Spinal cord (tissue), 10 donors: ENCODE measurements at places on chromosomes 13 and 19. TPM values are rescaled to one million over a fixed set of nuclear protein-coding genes. Genes with fewer than 3 reads are reported as not detected.
A peak's percentile ranks its signal among the peaks of the same experiment; 100 is the strongest.

GRCh38 chr13:109271061-109271460, 515.3 kb downstream of the IRS2 start:
- no peak overlapping the region for H3K27ac ChIP-seq
- DNase-seq, result no peak
- H3K36me3 ChIP-seq, result no peaks in the 10 kb centered on the region
- H3K27me3 ChIP-seq, result no peaks in the 10 kb centered on the region
- no peak overlapping the region for H3K4me3 ChIP-seq

Gene CCDC194
- not detected for total RNA-seq

DNA sequence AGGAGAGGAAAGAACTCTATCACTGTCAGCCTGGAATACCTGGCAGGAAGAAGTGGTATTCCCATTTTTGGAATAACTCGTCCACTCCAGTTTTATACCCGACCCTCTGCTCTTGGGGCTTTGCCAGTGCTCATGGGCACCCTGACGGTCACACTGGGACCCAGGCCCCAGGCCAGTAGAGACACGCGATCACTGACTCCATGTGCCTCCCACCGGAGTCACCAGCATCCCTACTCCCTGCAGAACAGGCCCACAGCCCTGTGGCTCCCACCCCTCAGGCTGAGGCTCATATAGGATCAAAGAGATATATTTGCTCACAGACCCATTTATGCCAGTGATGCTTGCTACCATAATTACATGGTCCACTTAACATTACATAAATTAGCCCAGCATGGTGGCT, 3.5 kb downstream of the GRTP1 start:
- H3K27me3 ChIP-seq, result peaks cover 11% of the 10 kb centered on the region
- no peak overlapping the region for H3K27ac ChIP-seq
- H3K4me1 ChIP-seq, result peaks cover 23% of the 10 kb centered on the region
- H3K36me3 ChIP-seq, result peaks cover 2% of the 10 kb centered on the region
- DNase-seq, result no peak

GRCh38 chr19:17506745-17507144, 4.7 kb upstream of the PGLS start:
- no peaks in the 10 kb centered on the region for H3K27me3 ChIP-seq
- no peak for DNase-seq
- H3K4me3 ChIP-seq, result no peak overlapping the region
- peaks cover 11% of the 10 kb centered on the region for H3K4me1 ChIP-seq
- H3K36me3 ChIP-seq, result peaks cover 32% of the 10 kb centered on the region

- no peak overlapping the region for H3K27ac ChIP-seq
- peaks cover 86% of the 10 kb centered on the region for H3K36me3 ChIP-seq
- peaks cover 5% of the 10 kb centered on the region for H3K4me1 ChIP-seq
- no peak overlapping the region for H3K4me3 ChIP-seq
These were observed 27.5 kb downstream of the VRK3 start for GRCh38 chr19:49997709-49998108.

GRCh38 chr19:29429021-29429420, 96.8 kb upstream of the VSTM2B start:
- no peak for DNase-seq
- peaks cover 5% of the 10 kb centered on the region for H3K4me1 ChIP-seq
- H3K4me3 ChIP-seq, result no peak overlapping the region

Gene ZNF486
- 9.5 TPM for total RNA-seq

Gene PTPRH
- total RNA-seq, result 2.9 TPM

GRCh38 chr13:52882785-52883184, 34.3 kb upstream of the PCDH8 start:
- no peak overlapping the region for H3K27ac ChIP-seq
- H3K36me3 ChIP-seq, result no peaks in the 10 kb centered on the region
- peaks cover 5% of the 10 kb centered on the region for H3K4me1 ChIP-seq
- H3K27me3 ChIP-seq, result no peaks in the 10 kb centered on the region

DNA sequence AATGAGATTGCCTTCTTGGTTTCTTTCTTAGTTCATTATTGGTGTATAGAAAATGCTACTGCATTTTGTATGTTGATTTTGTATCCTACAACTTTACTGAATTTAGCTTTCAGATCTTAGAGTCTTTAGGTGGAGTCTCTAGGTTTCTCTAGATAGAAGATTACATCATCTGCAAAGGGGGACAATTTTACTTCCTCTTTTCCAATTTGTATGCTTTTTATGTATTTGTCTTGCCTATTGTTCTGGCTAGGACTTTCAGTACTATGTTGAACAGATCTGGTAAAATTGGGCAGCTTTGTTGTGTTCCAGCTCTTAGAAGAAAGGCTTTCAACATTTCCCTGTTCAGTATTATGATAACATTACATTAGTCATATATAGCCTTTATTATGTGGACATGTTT, 101.0 kb upstream of the SPRY2 start:
- no peaks in the 10 kb centered on the region for H3K36me3 ChIP-seq
- H3K4me1 ChIP-seq, result no peaks in the 10 kb centered on the region
- H3K4me3 ChIP-seq, result no peak overlapping the region
- H3K27ac ChIP-seq, result no peak overlapping the region
- no peaks in the 10 kb centered on the region for H3K27me3 ChIP-seq
- no peak for DNase-seq

DNA sequence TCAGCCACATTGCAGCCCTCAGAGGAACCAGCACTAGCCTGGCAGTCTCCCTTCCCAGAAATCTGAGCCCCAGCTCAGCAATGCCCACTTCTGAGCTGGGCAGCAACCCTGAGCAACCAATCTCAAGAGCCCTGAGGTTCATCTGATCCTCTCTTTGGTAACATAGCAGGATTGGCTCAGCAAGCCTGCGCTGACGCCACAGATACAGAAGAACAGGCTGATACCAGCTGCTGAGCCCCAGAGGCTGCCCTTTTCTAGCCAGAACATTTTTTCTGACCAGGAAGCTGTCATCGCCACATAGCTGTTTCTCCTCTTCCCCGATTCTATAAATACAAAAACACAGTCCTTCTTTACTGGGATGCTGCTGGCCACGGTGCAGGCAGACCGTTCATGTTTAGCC, 59.8 kb downstream of the TRPM4 start:
- no peaks in the 10 kb centered on the region for H3K4me1 ChIP-seq
- no peak for DNase-seq
- H3K36me3 ChIP-seq, result peaks cover 1% of the 10 kb centered on the region
- H3K27me3 ChIP-seq, result no peaks in the 10 kb centered on the region
- no peak overlapping the region for H3K4me3 ChIP-seq

DNA sequence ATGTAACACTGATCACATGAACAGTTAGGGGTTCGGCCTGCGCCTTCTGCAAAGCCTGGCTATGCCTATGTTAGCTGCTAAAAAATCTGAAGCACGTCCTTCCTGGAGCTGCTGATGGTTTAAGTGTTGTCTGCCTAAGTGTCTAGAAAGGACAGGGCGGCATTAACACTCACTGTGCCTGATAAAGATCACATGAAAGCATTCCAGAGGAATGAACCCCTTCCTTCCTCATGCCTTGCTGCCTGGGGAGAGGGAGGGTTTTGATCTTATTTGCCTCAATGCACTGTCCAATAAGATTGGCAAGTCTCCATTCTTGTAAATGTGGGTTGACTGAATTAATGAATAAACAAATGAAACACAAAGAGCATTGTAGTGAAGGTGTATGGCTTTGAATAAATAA, 5.2 kb downstream of the DOCK9 start:
- H3K27ac ChIP-seq, result no peak overlapping the region
- no peaks in the 10 kb centered on the region for H3K36me3 ChIP-seq
- no peaks in the 10 kb centered on the region for H3K27me3 ChIP-seq
- H3K4me3 ChIP-seq, result no peak overlapping the region

DNA sequence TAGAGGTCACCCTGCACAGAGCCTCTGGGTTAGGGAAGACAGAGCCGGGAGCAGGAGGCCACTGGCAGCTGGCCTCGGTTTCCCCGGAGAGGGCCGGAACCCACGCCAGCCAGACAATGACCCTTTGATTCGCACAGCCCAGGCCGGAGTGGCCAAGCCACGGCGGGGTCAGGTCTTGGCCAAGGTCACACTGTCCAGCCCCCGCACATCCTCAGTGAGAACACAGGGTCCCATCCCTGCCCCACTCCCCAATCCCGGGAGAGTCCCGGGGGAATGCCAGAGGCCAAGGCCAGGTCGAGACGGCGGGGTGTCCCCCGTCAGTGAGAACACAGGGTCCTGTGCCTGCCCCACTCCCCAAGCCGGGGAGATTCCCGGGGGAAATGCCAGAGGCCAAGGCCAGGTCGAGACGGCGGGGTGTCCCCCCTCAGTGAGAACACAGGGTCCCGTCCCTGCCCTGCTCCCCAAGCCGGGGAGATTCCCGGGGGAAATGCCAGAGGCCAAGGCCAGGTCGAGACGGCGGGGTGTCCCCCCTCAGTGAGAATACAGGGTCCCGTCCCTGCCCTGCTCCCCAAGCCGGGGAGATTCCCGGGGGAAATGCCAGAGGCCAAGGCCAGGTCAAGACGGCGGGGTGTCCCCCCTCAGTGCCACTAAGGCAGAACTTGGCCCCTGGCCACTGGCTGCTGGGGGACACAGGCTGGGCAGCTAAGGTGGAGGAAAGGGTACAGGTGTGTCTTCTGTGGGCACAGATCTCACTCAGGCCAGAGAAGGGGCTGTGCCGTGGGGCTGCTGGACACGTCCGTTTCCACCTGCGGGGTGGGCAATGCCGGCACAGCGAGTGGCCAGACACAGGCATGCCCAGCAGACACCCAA, 1.7 kb upstream of the FSTL3 start:
- peak overlapping the region; percentile 35 for H3K27ac ChIP-seq
- peaks cover 55% of the 10 kb centered on the region for H3K4me1 ChIP-seq
- H3K27me3 ChIP-seq, result peaks cover 18% of the 10 kb centered on the region

DNA sequence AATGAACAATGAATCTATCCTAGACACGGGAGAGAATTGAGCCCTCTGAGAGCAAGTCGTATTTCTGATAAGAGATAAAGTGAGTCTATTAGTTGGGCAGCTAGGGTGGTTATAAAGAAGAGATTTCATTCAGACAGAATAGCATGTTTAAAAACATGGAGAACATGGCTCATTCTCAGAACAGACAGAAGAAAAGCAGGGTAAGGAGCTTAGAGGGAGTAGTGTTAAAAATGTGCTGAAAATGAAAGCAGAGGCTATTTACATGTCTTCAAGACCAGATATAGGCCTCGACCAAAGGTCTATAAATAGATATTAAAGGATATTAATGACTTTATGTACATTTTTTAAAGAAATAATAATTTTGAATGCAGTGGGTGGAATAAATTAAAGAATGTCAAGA, 149.5 kb downstream of the SLITRK1 start:
- no peak for DNase-seq
- H3K36me3 ChIP-seq, result no peaks in the 10 kb centered on the region
- H3K4me3 ChIP-seq, result no peak overlapping the region

Gene ARGLU1
- total RNA-seq, result 108 TPM

Gene ZNF749
- total RNA-seq, result 14.7 TPM

GRCh38 chr13:50200988-50201387, 185.7 kb downstream of the KCNRG start:
- H3K4me1 ChIP-seq, result peaks cover 10% of the 10 kb centered on the region
- H3K4me3 ChIP-seq, result no peak overlapping the region
- H3K36me3 ChIP-seq, result no peaks in the 10 kb centered on the region
- no peaks in the 10 kb centered on the region for H3K27me3 ChIP-seq

- H3K36me3 ChIP-seq, result no peaks in the 10 kb centered on the region
- no peak overlapping the region for H3K4me3 ChIP-seq
- no peak overlapping the region for H3K27ac ChIP-seq
- H3K27me3 ChIP-seq, result peaks cover 11% of the 10 kb centered on the region
- H3K4me1 ChIP-seq, result peaks cover 4% of the 10 kb centered on the region
- no peak for DNase-seq
These were observed 28.9 kb upstream of the EVI5L start for GRCh38 chr19:7801020-7801570.

- no peaks in the 10 kb centered on the region for H3K4me1 ChIP-seq
- H3K27ac ChIP-seq, result no peak overlapping the region
- H3K27me3 ChIP-seq, result no peaks in the 10 kb centered on the region
- no peak overlapping the region for H3K4me3 ChIP-seq
These were observed 52.0 kb upstream of the SPACA7 start for GRCh38 chr13:112324116-112324515.

- H3K27me3 ChIP-seq, result no peaks in the 10 kb centered on the region
- no peak for DNase-seq
- no peaks in the 10 kb centered on the region for H3K36me3 ChIP-seq
- H3K27ac ChIP-seq, result no peak overlapping the region
These were observed 19.4 kb downstream of the PLVAP start for GRCh38 chr19:17357724-17358123.

- H3K27ac ChIP-seq, result no peak overlapping the region
- DNase-seq, result no peak
- H3K27me3 ChIP-seq, result no peaks in the 10 kb centered on the region
- no peaks in the 10 kb centered on the region for H3K36me3 ChIP-seq
These were observed 68.2 kb downstream of the ITGBL1 start for GRCh38 chr13:101520672-101521071.

DNA sequence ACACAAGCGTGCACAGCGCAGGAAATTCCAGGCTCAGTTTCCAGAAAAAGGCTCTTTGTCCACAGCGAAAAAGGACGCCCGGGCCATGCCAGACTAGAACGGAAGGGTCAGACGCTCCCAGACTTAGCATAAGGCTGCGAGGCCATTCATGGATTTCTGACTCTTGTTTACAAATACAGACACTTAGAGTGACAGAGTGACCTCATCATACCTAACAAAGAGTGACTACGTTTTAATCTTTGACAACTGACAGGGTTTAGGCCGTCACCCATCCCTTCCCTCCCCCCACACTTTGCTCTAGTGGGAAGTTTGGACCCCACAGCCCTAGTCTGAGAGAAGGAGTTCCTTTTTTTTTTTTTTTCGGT, 418 bp upstream of the ZNF709 start:
- peaks cover 21% of the 10 kb centered on the region for H3K4me1 ChIP-seq
- peak overlapping the region; percentile 96 for H3K27ac ChIP-seq
- H3K36me3 ChIP-seq, result peaks cover 3% of the 10 kb centered on the region
- no peak for DNase-seq

Gene PEG3
- total RNA-seq, result 444 TPM

DNA sequence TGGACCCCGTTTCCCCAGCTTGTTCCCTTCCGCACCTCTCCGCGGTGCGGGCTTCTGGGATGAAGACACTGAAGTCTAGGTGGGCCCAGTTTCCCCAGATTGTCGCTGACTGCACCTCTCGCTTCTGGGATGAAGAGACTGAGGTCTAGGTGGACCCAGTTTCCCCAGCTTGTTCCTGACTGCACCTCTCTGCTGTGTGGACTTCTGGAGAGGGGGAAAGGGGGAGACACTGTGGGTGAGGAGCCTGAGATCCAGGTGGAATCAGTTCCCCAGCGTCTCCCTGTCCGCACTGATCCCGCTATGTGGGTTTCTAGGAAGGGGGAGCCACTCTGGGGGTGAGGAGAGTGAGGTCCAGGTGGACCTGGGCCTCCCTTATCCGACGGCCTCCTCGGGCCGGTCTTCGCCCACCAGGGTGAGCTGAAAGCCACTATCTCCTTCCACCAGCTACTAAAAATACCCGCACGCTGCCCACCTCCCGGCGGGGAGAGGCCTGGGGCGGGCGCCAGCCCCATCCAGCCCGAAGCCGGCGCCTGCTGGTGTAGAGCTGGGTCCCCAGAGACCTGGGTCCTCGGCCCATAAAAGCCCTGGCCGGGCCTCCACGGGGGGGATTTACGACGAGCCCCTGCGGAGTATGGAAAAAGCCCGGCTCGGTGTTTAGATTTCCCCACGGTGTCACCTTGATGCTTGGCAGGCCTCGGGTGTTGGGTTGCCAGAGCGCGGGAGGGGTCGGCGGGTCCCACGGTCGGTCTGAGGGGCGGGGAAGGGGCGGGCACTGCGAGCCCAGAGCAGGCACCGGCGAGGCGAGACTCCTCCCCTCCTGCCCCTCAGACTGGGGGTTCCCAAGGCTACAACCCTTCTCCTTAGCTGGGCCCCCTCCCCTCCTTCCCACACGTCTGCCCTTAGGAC, 10.6 kb downstream of the FUT6 start:
- no peak for DNase-seq
- peaks cover 2% of the 10 kb centered on the region for H3K27me3 ChIP-seq
- H3K4me3 ChIP-seq, result peak overlapping the region; percentile 70
- peak overlapping the region; percentile 89 for H3K27ac ChIP-seq
